ENCODE measurements at places on chromosomes 3 and 15.

DNA sequence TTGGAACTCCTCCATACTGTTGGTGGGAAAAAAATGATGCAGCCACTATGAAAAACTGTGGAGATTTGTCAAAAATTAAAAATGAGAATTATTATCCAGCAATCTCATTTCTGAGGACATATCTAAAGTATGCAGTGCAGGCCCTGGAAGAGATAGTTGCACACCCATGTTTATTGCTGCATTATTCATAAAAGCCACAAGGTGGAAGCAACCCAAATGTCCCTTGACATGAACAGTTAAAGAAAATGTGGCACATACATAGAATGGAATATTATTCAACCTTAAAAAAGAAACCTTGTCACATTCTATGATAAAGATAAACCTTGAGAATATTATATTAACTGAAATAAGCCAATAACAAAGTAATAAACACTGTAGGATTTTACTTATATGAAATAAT lies 80.9 kb upstream of the ARHGEF26 start:
- no peak for DNase-seq

DNA sequence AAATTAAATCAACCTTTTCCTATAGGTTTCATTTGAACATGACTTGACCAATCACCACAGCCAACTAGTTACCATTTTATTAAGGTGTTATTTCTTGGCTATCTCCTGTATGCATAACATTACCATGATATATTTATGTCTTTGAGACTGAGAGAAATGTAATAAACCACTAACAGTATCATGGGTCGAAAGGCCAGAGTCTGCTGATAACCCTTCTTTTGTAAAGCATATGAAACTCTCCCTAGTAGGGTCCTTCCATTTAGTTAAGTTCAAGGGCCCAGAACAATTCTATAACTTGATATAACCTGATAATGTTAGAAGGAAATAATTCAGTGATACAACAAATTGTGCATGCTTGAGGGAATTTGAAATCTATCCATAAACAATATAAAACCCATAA lies 14.3 kb upstream of the DPH6 start:
- no peak for DNase-seq

DNA sequence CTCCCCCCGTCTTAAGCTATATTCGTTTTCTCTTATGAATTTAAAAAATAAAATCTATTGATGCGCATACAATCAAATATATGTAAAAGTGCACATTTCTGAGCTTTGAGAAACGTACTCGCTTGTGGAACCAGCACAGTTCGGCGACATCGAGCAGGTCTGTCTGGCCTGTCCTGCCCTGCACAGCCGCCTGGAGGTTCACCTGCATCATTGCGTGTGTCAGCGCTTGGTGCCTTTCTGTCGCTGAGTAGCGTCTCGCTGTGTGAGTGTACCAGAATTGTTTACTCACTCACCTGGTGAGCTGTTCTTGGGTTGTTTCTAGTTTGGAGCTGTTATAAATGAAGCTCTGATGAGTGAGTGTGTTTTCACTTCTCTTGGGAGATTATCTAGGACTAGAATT lies 104.0 kb downstream of the VGLL4 start:
- no peak for DNase-seq

DNA sequence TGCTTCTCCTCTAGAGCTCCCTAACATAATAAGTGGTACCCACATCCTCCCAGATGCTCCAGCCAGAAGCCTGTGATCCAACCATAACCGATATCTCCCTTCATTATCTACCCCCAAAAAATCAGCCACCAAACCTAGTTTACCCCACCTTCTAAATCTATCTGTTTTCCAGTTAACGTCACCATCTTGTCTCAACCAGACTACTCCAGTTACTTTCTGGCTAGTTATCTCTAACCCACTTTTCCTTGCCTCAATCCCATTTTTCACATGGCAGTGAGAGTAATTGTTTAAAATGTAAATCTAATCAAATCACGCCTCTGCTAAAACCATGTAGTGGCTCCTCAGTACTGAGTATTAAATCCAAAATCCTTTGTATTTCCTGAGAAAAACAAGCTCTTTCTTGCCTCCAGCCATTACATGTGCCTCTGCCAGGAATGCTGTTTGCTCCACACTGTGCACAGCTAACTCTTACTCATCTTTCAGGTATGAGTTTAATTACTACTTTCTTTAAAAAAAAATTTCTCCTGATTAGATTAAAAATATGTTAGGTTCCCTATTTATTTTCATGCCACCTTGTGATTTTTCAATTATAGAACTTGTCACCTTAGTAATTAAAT lies 15.4 kb downstream of the CCDC54 start:
- no peak for DNase-seq

DNA sequence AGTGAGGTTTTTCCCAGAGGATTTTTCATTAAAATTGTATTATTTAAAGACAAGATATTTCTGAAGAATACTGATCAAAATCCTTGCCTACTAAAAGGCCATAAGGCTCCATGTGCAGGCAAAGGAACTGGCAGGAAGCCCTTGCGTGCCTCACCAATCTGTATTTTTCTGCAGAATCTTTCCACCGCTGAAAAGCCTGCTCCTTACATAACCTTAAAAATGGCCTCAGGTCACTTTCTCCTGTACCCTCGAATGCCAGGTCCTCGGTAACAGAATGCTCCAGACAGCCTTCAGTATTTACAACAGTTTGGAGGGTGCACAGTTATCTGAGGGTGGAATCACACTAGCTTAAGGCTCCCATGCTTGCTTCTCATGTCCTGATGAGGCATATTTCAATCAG lies 3.2 kb downstream of the MORC1 start:
- DNase-seq: no peak

DNA sequence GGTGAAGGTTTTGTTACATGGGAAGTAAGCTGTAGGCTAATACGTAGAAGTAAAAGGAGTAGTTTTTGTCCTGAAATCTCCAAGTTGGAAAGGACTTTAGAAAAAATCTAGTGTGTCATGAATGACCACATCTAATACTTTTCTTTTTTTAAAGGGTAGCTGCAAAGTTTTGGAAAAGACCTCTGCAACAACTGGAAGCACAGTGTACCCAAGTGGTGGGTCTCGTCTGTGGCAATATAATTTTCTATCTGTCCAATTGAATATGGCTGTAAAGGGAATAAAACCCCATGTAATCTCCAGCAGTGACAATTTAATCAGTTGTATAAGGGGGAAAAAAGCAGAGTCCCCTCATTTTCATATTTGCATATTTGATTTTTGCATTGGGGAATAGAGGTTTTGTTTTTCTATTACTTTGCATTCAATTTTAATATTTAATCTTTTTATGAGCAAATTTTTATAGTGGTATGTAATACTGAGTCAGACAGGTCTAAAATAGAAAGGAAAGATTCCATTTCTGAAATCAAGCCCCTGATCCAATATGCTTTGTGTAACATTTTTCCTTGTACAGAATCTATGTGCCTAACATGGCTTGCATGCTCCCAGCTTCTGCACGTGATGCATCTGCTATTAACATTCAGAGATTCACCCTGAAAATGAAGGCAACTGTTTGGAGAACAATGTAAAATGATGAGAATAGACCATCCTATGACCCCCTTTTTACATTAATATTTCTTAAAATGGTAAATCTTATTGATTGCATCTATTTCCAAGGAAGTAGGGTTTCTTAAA lies 531.4 kb downstream of the ZIC1 start:
- no peak for DNase-seq

DNA sequence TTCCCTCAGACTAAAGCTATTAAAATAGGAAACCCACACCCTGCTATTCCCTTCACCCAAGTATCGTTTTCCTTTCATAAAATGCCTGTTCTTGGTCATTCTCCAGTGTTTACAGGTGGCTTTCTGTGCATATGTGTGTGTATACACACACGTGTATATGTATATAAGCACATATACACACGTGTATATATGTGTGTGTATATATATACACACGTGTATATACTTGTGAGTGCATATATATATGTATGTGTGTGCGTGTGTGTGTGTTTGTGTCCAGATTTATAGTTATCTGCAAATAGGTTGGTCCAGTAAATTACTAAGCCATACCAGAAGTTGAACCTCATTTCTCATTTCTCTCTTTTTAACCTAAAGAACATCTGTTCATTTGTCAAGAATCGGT lies 15.7 kb upstream of the TEX9 start:
- DNase-seq: no peak

- DNase-seq: no peak
Observed at GRCh38 chr3:133256787-133257483, 142.9 kb upstream of the BFSP2 start.

- no peak for DNase-seq
Observed at GRCh38 chr15:67505675-67506572, 15.0 kb upstream of the C15orf61 start.

DNA sequence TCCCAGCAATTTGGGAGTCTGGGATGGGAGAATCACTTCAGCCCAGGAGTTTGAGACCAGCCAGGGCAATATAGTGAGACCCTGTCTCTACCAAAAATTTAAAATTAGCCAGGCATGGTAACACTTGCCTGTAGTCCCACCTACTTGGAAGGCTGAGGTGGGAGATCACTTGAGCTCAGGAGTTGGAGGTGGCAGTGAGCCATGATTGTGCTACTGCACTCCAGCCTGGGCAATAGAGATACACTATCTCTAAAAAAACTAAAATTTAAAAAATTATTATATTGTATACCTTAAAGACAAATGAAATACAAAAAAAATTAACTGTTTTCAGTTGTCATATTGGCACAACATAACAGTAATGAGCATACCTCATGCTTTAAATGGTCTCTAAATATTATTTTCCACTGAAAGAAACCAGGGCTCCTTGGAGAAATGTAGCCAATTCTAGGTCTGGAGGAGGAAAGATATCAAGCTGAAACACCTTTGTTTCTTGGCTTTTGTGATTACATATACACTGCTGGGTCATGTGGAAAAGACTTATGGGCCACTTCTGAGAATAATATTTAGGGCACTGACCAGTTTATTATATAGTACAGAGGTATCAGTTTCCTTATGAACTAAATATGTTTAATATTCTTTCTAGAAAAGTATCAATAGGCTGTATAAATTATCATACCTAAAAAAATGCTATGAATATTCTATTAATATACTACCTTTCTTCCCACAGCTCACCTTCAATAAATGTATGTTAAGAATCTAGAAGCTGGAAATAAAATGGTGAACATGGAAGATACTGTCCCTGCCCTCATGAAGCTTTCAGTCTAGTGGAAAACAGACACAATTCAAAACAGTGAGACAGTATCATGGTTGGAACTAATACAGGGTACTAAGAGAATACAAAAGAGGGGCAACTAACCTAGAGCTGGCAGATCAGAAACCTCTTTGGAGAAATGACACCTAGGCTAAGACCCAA lies 119.5 kb downstream of the TMCC1 start:
- DNase-seq: no peak

DNA sequence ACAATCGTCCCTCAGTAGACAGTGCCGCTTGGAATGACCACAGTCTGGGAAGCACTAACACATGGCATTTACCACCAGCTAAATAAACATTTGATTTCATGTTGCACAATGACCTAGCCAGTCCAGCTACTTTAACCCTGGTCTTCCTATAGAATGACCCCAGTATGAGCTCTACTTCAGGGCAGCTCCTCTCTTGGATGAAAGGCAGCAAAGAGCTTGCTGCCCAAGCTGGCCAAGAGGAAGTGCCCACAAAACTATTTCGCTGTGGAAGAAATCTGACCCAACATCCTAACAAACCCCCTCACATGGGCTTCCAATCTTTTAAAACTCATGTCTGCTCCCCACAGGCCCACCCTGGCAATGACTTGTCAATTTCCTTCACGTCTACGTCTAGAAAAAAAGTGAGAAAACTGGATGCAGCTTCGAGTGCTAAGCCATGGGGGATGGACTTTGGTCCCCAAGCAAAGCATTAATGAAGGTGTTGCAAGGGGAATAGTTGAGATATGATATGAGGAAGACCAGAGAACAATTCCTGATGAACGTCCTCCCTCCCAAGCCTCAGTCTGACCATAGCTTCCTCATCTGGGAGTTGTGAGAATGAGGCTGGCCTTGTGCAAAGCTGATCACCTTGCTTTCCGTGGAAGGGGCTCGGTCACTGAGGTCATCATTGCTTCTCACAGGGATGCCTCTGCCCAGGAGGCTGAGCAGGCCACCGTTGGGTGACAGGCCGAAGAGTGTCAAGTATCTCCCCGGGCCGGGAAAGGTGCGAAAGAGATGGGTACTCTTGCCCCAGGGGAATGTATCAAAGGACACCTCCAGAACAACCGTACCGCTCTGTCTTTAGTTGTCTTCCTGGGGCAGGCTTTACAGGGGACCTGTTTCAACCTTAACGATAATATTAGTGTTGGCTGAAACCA lies 964 bp downstream of the SLC25A20 start:
- no peak for DNase-seq

- DNase-seq: no peak
Observed at GRCh38 chr15:95558131-95558530, 772.4 kb upstream of the NR2F2 start.

DNA sequence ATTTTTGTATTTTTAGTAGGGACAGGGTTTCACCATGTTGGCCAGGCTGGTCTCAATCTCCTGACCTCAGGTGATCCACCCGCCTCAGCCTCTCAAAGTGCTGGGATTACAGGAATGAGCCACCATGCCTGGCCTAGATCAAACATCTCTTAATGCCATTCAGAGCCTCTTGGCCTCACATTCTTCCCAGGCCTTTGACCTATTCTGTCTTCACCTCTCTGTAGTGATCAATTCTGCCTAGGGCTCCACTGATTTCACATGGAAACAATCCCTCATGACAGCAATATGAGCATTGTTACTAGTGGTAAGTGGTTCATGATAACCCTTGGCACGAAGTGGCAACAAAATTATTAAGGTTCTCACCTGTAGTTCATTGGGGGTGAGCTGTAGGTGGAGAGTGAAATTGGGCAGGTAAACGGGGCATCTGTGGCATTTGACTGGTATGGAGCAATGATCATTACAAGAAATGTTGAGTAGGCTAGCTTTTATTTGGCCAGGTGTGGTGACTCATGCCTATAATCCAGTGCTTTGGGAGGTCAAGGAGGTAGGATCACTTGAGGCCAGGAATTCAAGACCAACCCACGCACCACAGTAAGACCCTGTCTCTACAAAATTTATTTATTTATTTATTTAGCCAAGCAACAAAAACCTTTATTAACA lies 4.8 kb upstream of the ARPIN start:
- no peak for DNase-seq

DNA sequence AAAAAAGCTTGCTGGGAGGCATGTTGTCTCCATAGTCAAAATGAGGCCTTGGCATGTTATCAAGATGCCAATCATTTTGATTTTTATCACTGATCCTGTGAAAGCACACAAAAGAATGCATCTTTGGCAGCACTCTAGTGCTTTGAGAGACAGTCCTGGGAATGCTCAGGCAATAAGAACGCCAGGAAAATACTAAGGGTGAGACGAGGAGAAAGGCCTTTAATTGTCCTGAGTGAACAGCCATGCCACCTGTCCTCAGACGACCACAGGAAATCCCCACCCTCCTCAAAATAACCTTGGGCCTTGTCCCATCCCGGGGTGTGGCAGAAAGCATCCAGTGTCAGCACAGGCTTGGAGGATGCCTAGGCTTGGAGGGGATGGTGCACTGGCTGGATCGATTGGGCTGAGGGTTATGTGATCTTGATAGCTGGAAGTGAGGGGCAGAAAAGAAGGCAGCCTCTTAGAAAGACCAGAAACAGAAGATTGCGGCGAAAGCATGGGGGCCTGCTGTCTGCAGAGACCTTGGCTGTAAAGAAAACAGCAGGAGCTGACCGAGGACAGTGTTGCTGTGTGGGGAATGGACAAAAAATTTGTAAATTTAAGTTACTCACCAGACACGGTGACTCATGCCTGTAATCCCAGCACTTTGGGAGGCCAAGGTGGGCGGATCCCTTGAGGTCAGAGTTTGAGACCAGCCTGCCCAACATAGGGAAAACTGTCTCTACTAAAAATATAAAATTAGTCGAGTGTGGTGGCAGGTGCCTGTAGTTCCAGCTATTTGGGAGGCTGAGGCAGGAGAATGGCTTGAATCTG lies 7.3 kb downstream of the TMEM158 start:
- DNase-seq: no peak

- DNase-seq: no peak
Observed at GRCh38 chr15:80423215-80423614, 19.0 kb downstream of the ARNT2 start.
